ENCODE measurements at places on chromosomes 3 and 15.

DNA sequence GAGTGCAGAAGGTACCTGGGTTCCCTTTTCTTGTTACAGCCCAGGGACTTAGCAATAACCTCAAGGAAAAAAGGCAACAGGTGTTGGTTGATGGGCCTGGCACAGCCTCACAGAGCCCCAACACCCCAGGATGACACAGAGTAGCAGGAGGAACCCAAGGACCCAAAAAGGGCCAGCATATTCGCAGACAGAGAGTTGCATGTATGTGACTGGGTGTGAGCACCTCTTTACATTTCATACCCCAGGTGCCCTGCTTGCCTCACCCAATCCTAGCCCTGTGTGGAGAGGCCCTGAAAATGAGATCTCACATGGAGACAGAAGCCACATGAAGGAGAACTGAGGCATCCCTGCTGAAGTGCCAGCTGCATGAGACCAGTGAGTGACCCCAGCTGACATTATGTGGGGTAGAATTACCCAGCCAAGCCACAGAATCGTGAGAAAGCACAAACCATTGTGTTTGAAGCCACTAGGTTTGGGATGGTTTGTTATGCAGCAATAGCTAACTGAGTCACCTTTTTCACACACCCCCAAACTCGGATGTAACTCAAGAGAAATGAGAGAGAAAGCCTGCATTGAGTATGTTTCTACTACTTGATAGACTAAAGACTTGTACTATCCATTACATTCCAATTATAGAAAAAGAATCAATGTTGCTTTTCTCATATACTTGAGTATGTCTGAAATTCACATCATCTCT lies 26.2 kb upstream of the HHATL start:
- DNase-seq = no peak

DNA sequence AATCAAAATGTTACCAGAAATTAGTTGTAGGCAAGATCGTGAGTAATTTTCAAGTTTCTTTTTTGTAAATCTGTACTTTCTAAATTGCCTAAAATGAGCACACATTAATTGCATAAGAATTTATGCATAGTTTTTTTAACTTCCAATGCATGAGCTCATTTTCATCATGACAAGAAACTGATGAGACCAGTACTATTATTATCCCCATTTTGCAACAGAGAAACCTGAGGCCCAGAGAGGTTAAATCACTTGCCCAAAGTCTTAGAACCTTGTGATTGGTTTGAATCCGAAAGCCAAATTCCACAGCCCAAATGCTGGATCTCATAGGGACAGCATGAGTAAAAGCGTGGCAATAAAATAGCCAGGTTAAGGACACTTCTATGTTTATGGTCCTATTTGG lies 274.7 kb downstream of the ERC2 start:
- DNase-seq = no peak

DNA sequence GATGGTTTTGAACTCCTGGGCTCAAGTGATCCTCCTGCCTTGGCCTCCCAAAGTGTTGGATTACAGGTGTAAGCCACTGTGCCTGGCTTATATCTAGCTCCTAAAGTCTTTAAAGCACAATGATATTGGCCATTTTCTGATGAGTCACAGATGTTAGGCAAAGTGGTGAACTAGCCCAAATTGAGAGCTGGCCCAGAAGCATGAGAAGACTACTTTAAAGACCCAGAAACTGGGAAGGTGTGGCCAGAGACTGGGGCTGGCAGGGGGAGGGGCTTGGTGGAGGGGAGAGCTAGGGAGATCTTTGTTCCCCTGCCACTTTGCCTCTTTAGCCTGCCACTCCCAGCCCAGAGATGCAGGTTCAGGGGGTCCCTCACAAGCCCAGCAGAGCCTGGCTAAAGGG lies 21.6 kb downstream of the CHRNA3 start:
- no peak for DNase-seq

DNA sequence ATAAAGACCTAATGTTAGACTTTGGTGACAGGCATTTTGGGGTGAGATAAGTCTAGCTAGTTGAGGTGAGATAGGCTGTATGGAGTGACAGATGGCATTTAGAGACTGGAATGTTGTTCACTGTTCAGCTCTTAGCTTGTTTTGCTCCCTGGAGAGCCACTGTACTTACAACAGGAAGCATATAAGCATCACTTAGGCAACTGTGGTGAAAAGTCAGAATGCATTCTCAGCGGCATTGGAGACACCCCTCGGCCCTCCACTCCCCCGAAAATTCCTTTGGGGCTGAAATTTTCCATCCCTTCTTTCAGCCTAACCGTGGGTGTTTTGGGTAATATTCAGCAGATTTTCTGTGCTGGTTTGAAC lies 73.4 kb downstream of the SLCO3A1 start:
- no peak for DNase-seq
